ENCODE measurements at places on chromosomes 7 and 10.

DNA sequence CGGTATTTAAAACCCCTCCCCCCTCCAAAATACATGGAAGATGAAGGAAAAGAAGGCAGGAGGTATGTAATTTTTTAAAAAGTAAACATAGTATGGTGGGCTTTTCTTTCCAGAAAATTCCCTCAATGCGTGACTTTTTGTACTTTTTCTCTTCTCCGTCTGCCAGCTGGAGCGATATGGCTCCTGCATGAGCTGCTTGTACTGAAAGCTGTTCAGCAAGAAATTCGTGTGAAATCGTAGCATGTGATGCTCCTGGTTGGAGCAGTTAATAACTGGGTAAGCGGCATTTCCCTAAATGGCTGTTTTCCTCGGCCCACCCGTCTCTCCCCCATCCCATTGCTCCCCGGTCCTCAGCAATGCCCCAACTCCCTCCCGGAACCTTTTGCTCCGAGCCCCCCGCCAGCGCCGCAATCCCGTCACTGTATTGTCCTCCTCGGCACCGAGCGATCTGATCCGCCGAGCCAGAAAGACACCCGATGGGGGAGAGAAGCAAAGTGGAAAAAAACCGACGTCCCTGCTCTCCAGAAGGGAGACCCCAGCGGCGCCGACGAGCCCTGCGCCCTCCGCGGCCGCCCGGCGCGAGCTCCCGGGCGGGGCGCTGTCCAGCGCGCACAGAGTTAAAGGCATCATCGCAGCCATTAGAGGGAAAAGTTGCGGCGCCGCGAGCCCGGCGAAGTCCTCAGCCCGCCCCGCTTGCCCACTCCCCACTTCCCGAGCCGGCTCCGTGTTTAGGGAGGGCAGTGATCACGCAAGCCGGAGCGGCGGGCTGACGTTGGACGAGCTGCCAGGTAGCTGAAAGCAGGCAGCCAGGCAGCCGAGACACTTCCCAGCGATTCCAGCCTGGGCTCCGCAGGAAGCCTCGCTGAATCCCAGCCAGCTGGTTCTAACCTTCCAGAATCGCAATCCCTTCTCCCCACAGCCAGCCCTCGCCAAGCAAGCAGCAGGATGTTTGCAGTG is at the start of gene VSTM2A:
Gene VSTM2A (plus strand): TSS at position 707 of the 957 bp plus-strand sequence. CDS start 356 bp downstream, outside the sequence.
- no peak for DNase-seq

DNA sequence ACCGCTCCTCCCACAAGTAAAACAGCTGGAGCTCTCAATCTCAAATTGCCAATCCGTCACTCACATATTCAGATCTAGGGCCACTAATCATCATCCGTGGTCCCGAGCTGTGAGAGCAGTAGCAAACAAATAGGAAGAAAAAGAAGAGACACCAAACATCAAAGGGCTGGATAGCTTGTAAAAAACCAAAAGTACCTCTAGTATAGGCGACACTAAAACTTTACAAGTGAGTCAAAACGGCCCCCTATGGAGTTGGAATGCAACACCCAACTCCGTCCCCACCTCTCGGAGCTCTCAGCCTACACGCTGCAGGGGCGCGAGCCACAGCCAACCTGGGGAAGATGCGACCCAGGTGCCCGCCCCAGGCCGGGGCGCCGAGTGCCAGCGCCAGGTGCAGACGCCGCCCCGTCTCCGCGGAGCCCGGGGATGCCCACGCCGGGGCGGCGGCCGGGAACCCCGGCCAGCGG is 581 bp downstream of the FAM3C start:
- no peak for DNase-seq

GRCh38 chr10:91556691-91557566 is 75.9 kb downstream of the PPP1R3C start:
- no peak for DNase-seq

DNA sequence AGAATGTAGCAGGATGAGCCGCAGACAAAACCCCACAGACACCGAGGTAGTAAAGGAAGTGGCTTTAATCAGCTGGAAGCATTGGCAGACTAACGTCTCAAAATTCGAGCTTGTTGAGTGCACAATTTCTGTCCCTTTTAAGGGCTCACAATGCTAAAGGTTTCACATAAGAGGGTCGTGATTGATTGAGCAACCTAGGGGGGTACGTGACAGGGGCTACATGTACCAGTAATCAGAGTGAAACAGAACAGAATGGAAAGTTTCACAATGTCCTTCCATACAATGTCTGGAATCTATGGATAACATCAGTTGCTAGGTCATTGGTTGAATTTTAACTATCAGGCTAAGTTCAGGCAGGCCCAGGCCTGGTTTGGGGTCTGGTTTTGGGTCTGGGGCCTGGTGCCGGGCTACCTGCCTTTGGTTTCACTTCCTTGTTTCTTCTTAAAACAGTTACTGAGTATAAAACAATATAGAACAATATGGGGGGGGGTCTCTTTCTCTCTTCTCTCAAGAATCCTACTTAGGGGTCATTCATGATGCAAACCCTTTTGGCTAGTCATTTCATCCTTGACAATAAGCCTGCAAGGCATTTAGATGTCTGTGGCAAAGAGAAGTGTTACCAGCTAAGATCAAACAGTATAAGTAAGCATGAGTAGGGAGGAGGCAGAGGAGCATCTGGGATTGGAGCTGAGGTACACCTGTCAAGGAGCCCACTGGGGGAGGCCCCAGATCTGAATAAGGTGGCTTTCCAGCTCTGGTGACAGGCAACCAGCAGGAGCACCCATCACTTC is 364.1 kb downstream of the TNS3 start:
- DNase-seq: no peak

GRCh38 chr7:139591550-139592195 is 68.2 kb downstream of the CLEC2L start:
- DNase-seq: no peak

DNA sequence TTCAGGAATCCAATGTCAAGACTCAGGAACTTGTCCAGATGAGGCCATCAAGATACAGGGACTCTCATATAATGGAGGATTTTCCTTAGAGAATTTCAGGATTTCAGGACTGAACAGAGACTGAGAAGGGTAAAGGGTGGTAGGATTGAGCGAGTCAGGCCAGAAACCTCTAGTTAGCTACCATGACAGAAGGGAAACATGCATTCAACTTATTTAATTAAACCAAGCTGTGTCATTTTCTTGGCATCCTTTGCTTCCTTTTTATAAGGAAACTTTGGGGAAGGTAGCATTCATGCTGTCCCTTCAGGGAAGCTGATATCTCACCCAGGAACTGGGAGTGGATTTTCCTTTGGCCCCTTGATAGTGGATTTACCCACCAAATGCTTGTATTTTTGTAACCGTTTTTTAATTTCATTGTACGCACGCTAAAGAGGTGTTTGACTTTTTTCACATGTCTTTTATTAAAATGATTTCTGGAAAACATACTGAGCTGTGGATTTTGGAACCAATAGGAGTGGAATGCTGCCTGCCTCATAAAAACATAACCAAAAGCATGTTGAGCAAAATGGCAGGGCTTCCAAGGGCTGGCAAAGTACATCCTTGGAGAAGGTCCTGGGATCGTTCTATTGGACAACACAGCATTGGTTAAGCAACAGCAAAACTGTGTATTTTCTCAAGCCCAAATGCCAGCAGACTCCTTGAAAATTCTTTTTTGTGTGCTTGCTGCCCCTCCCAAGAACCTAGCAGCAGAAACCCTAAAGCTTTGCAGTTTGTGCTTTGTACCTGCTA is 104.5 kb downstream of the CXCL12 start:
- no peak for DNase-seq

GRCh38 chr10:78703593-78703992 is 365.2 kb upstream of the ZMIZ1 start:
- DNase-seq: no peak

- DNase-seq: no peak
Measured at GRCh38 chr7:83410989-83411591, 237.8 kb downstream of the SEMA3E start.

DNA sequence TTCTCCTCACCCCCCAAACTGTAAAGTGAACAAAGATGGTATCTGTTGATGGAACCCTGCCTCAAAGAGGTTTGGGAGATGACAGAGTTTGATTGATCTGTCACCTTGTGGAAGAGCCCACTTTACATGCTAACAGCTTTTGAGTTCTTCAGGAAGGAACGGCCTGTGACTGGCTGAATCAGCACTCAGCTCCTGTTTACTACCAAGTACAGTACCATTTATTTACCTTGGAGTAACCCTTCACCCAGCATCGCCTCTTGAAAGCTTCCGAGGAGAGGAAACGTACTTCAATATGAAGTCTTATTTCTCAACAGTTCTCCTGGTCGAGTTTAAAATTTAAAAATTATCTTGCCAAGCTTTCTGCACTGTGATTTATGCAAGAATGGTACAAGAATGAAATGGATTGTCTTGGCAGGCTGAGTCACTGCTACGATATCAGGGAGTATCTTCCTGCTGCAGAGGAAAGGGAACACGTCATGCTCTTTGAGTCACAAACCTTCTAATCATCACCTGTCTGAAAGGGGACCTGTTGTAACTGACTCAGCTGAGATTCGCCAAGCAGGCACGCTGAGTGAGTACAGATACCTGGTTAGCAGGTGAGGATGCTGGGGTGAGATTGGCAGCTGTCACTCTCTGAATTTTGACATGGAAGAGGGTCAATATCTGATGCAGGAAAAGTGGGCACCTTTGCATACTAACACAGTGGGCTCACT is 30.1 kb downstream of the KLF6 start:
- DNase-seq: no peak

DNA sequence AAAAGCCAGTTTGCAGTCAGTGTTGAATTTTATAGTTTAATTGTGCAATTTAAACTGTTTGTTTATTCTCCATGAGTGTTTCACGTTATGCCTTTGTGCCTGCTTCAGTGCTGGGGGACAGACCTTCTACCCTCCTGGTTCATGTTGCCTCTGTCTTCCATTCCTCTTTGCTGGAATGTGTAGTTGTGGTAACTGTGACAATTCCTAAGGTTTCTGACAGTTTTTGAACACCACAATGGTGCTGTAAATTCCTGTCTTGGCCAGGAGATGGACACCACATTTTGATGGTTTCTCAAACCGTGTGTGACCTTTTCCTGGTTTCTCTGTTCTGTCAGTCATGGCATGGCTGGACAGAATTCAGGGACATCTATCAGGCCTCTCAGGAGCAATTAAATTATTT is 201.7 kb downstream of the BICC1 start:
- no peak for DNase-seq

GRCh38 chr10:51092402-51092801 is 18.1 kb downstream of the PRKG1 start:
- DNase-seq: no peak

DNA sequence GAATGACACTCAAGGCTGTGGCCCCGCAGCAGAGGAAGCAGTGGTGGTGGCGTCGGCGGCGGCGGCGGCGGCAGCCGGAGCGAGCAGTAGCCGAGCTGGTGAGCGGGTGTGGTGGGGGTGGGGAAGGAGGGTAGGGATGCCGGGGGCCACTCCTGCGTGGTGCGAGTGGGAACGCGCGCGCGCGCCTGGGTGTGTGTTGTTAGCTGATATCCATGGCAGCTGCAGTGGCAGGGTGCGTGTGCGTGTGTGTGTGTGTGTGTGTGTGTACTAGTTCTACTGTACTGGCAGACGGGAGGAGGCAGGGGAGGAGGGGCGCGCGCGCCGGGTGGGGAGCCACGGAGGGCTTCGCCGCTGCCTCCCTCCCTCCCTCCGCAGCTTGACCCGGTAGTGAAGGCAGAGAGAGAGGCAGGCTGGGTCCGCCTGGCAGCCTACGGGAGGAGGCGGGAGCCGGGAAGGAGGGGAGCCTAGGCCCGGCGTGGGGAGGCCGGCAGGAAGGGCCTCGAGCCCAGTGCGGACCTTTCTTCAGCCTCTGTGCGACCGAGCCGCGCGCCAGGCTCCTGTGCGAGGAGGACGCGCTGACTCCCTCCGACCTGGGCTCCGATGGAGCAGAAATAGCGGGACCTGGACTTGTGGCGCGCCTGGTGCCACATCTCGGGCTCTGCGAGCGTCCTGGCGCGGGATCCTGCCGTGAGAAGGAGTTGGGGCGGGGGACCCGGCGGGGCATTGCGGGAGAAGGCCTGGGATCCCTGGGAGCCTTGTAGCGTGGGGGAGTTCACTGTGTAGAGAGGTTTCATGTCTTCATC is at the start of gene MAGI2:
Gene MAGI2 (minus strand): TSS at position 110 of the 803 bp plus-strand sequence. CDS start 347 bp downstream, outside the sequence.
- no peak for DNase-seq

DNA sequence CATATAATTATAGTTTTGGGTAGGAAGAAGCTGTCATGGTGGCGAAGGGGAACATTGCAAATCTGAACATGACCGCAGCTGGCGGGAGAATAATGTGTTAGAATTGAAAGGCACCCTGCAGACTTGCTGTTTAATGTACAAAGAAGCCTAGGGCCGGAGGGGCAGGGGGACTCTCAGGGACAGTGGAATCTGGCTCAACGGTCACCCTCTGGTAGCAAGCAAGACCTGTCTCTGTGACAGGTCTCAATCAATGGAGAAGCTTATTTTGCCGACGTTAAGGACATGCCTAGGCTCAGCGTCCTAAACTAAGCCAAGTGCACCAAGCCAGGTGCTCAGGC is 177.3 kb downstream of the NSUN6 start:
- no peak for DNase-seq

DNA sequence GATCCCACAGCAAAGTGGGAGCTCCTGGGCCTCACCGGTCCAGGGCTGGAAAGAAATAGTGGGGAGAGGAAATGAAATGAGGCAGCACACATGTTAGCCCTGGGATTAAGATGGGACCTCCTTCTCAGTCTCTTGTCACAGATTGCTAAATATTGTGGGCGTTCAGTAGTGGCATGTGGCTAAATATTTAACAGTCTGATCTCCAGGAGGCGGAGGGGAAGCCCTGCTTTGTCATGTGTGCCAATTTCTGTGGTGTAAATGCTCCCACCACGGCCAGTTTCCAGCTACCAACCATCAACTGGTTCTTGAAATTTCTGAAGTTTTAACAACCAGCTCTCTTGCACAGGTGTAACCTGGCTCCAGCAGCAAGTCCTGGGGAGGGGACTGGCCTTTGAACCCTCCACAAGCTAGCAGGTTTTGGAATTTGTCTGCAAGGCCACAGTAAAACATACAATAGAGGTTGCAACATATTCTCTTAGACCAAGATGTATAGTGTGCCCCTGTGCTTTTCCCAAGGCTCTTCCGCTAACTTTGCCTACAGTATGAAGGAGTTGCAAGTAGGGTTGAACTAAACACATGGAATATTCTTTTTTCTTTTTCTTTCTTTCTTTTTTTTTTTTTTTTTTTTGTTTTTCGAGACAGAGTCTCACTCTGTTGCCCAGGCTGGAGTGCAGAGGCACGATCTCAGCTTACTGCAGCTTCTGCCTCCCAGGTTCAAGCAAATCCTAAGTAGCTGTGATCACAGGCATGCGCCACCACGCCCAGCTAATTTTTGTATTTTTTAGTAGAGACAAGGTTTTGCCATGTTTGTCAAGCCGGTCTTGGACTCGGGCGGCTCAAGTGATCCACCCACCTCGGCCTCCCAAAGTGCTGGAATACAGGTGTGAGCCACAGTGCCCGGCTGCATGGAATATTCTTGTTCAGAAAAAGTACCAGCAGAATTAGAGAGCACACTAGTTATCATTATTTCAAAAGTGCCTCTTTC is 103.1 kb upstream of the PCBD1 start:
- DNase-seq: no peak

- no peak for DNase-seq
Measured at GRCh38 chr10:103855424-103855823, at the start of gene SH3PXD2A. SH3PXD2A (minus strand) TSS chr10:103855576; CDS start chr10:103855266, 310 bp downstream.

Measured in activated B cell treated with CpG ODN at 0.5 μM for 24 hours (primary cell).